ENCODE measurements at places on chromosomes 5 and 9. TPM values are rescaled to one million over a fixed set of nuclear protein-coding genes. Genes with fewer than 3 reads are reported as not detected.

GRCh38 chr9:124188331-124189110, 69.2 kb upstream of the NEK6 start:
- no peak overlapping the region for H3K27ac ChIP-seq
- H3K4me1 ChIP-seq, result no peaks in the 10 kb centered on the region
- H3K36me3 ChIP-seq, result no peaks in the 10 kb centered on the region
- H3K27me3 ChIP-seq, result no peaks in the 10 kb centered on the region
- H3K4me3 ChIP-seq, result no peak overlapping the region

DNA sequence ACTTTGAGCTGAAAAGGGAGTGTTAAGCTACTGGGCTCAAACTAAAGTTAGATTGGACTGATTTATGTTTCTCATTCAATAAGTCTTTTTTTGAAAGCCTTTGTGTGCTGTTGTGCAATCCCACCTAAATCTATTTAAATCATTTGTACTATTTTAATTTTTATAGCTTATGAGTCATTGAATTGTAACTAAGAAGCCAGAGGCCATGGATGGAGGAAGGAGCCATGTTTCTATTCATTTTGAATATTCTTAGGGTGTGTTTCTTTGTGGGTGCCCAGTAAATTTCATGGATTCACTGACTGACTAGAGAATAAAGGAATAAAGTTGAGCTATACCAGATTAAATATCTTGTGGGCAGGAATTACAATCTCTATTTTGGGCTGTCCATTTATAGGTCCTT, 238.5 kb downstream of the KIF4B start:
- no peak for DNase-seq
- no peaks in the 10 kb centered on the region for H3K36me3 ChIP-seq
- no peaks in the 10 kb centered on the region for H3K27me3 ChIP-seq
- H3K27ac ChIP-seq, result no peak overlapping the region
- no peaks in the 10 kb centered on the region for H3K4me1 ChIP-seq

DNA sequence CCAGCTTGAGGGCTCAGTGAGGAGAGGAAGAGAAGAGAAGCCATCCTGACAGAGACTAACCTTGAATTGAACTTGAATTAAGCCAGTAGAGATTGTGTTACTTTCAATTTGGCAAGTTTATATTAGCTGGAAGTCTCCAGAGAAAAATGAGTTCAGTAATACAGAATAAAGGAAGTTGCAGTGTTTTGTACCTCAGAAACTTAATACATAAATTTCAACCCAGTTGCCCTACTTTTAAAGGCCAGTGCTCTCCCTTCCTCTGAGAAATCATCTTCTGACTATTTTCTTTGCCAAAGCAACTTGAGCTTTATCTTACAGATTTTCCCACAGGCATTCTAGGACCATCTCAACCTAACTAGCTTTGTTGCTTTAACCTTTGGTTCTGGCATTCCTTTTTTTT, 231.0 kb upstream of the GAS1 start:
- DNase-seq, result no peak
- H3K27me3 ChIP-seq, result no peaks in the 10 kb centered on the region
- no peak overlapping the region for H3K27ac ChIP-seq
- no peaks in the 10 kb centered on the region for H3K36me3 ChIP-seq

DNA sequence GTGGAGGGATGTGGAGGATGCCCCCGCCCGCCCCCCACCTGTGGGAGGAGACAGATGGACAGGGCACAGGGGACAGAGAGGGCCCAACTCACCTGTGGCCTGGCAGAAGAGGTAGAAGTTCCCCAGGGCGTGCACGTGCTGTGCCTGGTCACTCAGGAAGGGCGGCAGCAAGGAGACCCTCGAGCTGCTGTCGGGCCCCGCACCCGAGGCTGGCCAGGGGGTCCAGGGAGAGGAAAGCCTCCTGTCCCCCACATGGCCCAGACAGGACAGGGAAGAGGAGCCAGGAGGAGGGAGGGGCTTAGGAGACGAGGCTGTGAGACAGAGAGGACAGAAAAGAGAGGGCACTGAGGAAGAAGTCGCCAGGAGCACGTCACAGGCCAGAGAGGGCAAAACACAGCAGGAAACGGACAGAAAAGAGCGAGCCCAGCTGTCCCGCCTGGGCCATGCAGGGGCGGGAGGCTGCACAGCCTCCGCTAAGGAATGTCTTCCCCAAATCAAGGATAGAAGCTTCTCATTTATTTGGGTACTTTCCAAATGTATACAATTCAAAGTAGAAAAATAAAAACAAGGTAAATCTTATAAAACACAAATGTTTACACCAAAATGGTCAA, 58.5 kb downstream of the SECISBP2 start:
- peaks cover 5% of the 10 kb centered on the region for H3K4me1 ChIP-seq
- H3K27me3 ChIP-seq, result no peaks in the 10 kb centered on the region
- no peak overlapping the region for H3K27ac ChIP-seq

DNA sequence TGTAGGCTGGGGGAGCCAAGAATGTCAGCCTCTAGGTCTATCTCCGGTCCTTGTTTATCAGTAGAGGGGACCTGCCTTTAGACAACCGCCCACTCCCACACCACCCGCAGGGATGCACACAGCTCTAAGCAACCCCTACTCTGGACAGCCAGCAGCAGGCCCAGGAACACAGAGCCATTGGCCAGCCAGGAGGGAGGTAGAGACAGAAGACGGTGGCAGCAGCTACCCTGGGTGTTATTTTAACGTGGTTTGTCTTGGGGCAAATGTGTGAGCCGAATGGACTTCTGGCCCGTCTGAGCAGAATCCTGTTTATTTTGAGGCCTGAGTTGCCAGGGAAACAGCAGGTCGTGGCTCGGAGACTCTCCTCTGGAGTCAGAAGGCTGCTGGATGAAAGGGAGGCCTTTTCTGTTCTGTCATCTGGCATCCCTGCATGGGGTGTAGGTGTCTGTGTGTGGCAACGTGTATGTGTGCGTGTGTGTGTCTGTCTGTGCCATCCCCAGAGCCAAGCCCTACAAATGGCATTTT, 382 bp upstream of the FGF1 start:
- no peak for DNase-seq
- no peak overlapping the region for H3K4me3 ChIP-seq
- no peaks in the 10 kb centered on the region for H3K36me3 ChIP-seq
- H3K4me1 ChIP-seq, result no peaks in the 10 kb centered on the region
- no peaks in the 10 kb centered on the region for H3K27me3 ChIP-seq

- no peak overlapping the region for H3K4me3 ChIP-seq
- H3K4me1 ChIP-seq, result no peaks in the 10 kb centered on the region
- H3K27me3 ChIP-seq, result no peaks in the 10 kb centered on the region
- no peak for DNase-seq
Observed at GRCh38 chr9:21331676-21332402, 3.4 kb downstream of the KLHL9 start.

DNA sequence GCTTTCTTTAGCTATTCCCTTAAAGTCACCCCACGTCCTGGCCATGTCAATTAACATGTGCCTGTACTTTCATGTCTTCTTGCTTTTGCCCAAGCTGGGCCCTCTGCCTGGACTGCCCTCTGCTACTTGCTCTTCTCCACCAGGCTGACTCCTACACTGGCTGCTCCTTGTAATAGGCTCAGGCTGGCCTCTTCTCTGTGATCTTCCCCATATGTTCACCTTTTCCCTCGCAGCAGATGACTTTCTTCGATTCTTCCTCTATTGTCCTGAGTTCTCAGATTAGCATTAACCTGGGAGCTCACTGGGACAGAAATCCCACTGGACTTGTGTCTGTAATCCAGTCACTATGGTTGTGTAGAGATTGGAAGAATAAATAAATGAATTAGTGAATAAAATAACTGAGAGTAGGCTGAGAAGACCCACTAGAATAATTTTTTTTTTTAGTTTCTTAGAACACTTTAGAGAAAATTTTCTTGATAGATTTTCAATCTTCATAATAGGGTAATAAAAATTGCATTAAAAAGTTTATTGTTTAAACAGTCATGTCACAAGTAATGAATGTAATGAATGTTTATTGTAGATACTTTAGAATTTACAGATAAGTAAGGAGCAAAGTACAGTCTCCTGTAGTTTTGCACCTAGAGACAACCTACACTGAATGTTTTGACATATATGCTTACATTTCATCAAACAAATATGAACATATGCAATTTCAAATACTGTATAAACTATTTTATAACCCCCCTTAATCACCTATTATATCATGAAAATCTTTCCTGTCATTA, 47.4 kb upstream of the TNFSF15 start:
- DNase-seq, result no peak
- no peaks in the 10 kb centered on the region for H3K36me3 ChIP-seq
- H3K27me3 ChIP-seq, result no peaks in the 10 kb centered on the region
- H3K27ac ChIP-seq, result no peak overlapping the region
- H3K4me1 ChIP-seq, result no peaks in the 10 kb centered on the region

GRCh38 chr5:15007646-15008045, 136.1 kb upstream of the ANKH start:
- no peak overlapping the region for H3K27ac ChIP-seq
- no peaks in the 10 kb centered on the region for H3K36me3 ChIP-seq

DNA sequence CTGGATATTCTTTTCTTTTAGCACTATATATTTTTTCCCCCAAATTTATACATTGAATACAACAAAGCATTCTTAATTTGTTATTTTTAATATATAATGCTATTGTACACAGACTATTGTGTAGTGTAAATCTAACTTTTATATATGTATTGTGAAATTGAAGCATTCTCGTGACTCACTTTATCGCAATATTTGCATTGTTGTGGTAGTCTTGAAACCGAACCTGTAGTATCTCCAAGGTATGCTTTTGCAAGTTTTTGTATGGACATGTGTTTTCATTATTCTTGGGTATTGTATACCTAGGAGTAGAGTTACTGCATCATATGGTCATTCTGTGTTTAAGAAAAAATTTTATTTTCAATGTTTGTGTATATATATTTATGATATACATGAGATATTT, 49.6 kb downstream of the NSD1 start:
- H3K27ac ChIP-seq, result no peak overlapping the region
- no peaks in the 10 kb centered on the region for H3K4me1 ChIP-seq
- H3K4me3 ChIP-seq, result no peak overlapping the region

DNA sequence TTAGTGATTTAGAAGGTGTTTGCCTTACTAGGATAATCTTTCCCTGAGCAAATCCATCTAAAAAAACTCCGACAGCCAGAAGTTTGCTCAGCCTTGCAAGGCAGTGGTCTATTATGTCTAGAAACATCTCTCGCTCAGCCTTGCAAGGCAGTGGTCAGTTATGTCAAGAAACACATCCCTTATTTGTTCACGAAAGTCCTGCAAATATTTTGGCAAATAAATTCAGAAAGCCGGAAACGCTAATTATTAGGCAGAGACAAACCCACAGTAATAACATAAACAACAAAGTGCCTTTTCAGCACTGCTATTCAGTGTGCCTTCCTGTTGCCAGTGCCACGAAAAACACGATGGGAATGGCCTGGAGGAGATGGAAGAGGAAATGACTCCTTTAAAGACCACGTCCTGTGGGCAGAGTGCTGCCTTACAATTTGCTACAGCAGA, 184.5 kb downstream of the GNAQ start:
- H3K36me3 ChIP-seq, result no peaks in the 10 kb centered on the region
- H3K4me1 ChIP-seq, result no peaks in the 10 kb centered on the region
- no peak for DNase-seq

GRCh38 chr5:180370861-180371641, 17.9 kb upstream of the GFPT2 start:
- H3K36me3 ChIP-seq, result no peaks in the 10 kb centered on the region
- DNase-seq, result no peak
- no peak overlapping the region for H3K27ac ChIP-seq
- no peak overlapping the region for H3K4me3 ChIP-seq
- no peaks in the 10 kb centered on the region for H3K27me3 ChIP-seq
- H3K4me1 ChIP-seq, result no peaks in the 10 kb centered on the region

GABRB2 gene
- not detected for total RNA-seq

LMAN2 gene
- total RNA-seq, result 267 TPM

CARTPT gene
- total RNA-seq, result not detected
